K562 (cell line): ENCODE measurements at places on chromosomes 1 and 21. TPM values are rescaled to one million over a fixed set of nuclear protein-coding genes. Genes with fewer than 3 reads are reported as not detected.

GRCh38 chr21:42133131-42133530 is 62.0 kb downstream of the UMODL1 start:
- H3K4me1 ChIP-seq: no peaks in the 10 kb centered on the region
- H3K4me3 ChIP-seq: no peak overlapping the region
- H3K27me3 ChIP-seq: peaks cover 37% of the 10 kb centered on the region
- H3K36me3 ChIP-seq: no peaks in the 10 kb centered on the region
- no peak overlapping the region for H3K27ac ChIP-seq

Gene RNF11
- total RNA-seq: 19.9 and 23.1 TPM in 2 replicates

GRCh38 chr1:53305650-53306049 is 22.2 kb downstream of the LRP8 start:
- no peak overlapping the region for H3K27ac ChIP-seq
- H3K27me3 ChIP-seq: no peaks in the 10 kb centered on the region
- H3K4me3 ChIP-seq: no peak overlapping the region

Gene ARHGEF10L
- total RNA-seq: 0.13 TPM in 2 replicates

DNA sequence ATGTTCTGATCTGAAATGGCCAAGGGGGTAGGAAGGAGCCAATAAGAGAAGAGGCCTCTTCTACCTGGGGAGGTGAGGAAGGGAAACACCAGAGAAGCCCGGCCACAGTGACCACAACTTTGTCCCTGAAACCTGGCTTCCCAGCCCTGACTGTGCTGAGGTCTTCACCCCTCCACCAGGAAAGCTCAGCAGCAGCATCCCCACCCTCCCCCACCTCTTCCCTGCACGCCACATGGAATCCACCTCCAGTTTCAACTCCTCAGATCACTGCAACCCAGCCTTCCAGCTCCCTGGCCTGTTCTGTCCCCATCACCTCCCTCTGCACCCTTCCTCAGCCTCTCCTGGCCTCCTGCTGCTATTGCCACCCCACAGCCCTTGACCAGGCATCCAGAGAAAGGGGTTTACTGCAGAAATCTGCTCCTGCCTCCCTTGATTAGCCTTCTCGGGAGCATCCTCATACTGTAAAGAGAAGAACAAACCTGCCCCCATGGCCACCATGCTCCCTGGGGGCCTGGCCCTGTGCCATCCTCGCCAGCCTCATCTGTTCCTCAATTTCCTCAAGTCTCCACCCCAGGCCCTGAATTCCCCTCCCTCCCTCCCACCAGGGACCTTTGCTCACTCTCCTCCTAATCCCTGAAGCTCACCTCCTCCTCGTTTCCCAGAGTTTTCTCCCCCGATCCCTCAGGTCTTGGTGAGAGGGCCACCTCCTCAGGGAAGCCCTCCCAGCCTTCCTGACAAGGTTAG is 450.9 kb downstream of the MATN1 start:
- H3K27me3 ChIP-seq: peaks cover 10% of the 10 kb centered on the region; the same call in 1 of the 2 replicates
- H3K36me3 ChIP-seq: no peaks in the 10 kb centered on the region
- DNase-seq: no peak
- no peak overlapping the region for H3K27ac ChIP-seq

GRCh38 chr1:147245129-147245528 is 2.6 kb downstream of the CHD1L start:
- H3K27ac ChIP-seq: peak overlapping the region; percentile 86
- H3K36me3 ChIP-seq: peaks cover 14% of the 10 kb centered on the region; the same call in 1 of the 3 replicates
- peak; percentile 50 for DNase-seq
- peak overlapping the region; percentile 87 for H3K4me3 ChIP-seq

GRCh38 chr1:222523852-222524251 is 24.1 kb downstream of the HHIPL2 start:
- no peak for DNase-seq
- H3K27me3 ChIP-seq: peaks cover 21% of the 10 kb centered on the region; the same call in 2 of the 3 replicates

- H3K36me3 ChIP-seq: no peaks in the 10 kb centered on the region
- H3K27me3 ChIP-seq: peaks cover 39% of the 10 kb centered on the region; the same call in 2 of the 3 replicates
- H3K27ac ChIP-seq: no peak overlapping the region
- no peak overlapping the region for H3K4me3 ChIP-seq
Observed at GRCh38 chr21:45894450-45894825, 87.1 kb upstream of the COL6A1 start.

DNA sequence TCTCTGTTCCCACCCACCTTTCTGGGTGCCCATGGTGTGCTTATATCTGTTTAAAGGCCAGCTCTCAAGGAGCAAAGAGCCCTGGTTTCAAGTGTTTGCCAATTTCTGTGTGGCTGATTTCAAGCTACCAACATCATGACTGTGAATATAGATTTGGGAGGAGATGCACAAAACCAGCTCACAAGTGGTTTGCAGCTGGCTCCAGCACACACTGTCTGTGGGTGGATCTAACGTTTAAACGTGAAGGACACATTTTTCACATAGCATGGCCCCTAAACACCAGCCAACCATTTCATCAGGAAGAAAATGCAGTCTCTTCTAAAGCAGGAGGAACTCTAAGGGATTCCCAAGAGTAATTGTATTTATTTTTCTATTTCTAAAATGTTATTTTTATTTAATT is 65.2 kb downstream of the FCRL5 start:
- no peak overlapping the region for H3K4me3 ChIP-seq
- 0 out of 3 replicates have a peak overlapping the region, but pooled peaks have one; percentile 13 for H3K27ac ChIP-seq
- no peaks in the 10 kb centered on the region for H3K27me3 ChIP-seq
- H3K4me1 ChIP-seq: peaks cover 7% of the 10 kb centered on the region; the same call in 2 of the 3 replicates
- no peaks in the 10 kb centered on the region for H3K36me3 ChIP-seq
- no peak for DNase-seq

Gene PRKAA2
- not detected in 2 replicates for total RNA-seq

DNA sequence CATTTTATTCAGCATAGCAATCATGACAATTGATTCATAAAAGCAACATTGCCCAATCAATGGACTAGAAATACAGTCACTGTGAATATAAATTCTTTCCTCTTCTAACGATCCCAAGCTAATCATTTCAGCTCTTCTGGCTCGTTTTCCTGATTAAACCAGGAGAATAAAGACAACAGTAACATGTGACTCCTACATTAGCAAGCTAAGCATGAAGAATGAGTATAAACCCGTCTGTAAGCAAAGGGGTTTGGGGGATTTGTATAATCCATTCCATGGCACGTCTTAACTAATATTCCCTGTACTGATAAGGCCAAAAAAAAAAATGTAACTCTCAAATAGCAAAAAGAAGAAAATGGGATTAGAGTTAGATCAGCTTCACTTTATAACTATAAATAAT is 21.6 kb downstream of the IRF2BP2 start:
- H3K4me3 ChIP-seq: no peak overlapping the region
- no peaks in the 10 kb centered on the region for H3K36me3 ChIP-seq
- peaks cover 17% of the 10 kb centered on the region for H3K4me1 ChIP-seq
- DNase-seq: no peak
- H3K27me3 ChIP-seq: no peaks in the 10 kb centered on the region

Gene CFAP74
- total RNA-seq: not detected in 2 replicates

Gene C1orf167
- 0.82 and 1.2 TPM in 2 replicates for total RNA-seq

- no peaks in the 10 kb centered on the region for H3K36me3 ChIP-seq
- H3K4me3 ChIP-seq: no peak overlapping the region
- DNase-seq: no peak
Observed at GRCh38 chr1:68777851-68778250, 281.0 kb upstream of the DEPDC1 start.

- peaks cover 46% of the 10 kb centered on the region for H3K36me3 ChIP-seq
- no peaks in the 10 kb centered on the region for H3K27me3 ChIP-seq
- no peak overlapping the region for H3K4me3 ChIP-seq
- H3K27ac ChIP-seq: no peak overlapping the region
- DNase-seq: no peak
Observed at GRCh38 chr1:183953031-183953430, 84.5 kb downstream of the COLGALT2 start.

DNA sequence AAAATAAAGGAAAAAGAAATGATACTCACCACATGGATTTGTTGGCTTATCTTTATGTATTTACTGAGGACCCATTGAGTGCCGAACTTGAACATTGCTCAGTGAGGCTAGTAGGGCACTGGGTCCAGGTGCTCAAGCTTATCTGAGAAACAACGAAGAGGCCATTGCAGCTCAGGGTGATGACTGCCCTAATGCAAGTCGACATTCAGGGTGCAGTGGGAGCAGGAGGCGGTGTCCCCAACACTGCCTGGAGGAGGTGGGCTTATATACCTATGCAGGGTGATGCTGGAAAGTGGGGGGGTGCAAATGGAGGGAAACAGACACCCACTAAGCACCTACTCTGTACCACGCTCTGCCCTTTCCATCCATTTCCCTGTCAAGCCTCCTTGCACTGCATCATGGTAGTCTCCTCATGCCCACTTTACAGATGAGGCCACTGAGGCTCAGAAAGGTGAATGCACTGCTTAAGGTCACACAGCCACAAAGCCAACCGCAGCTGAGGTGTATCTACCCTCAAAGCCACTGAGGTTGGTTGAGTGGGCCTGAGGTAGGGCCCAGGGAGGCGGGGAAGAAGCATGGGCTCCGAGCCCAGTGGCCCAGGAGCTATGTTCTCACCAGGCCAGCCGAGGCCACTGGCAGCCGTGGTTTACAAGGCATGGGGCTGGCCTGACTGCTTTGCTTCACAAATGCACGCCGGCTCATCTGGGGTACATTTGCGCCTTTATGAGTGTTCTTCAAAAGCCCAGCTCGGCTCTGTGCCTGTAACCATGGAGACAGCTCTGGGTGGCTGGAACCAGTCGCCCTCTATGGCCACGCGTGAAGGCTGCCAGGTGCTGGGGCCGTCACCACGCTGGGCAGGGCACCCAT is 103.8 kb downstream of the EPHB2 start:
- H3K4me1 ChIP-seq: no peaks in the 10 kb centered on the region
- H3K4me3 ChIP-seq: no peak overlapping the region
- peaks cover 2% of the 10 kb centered on the region; the same call in 2 of the 3 replicates for H3K27me3 ChIP-seq
- no peak for DNase-seq
- no peaks in the 10 kb centered on the region for H3K36me3 ChIP-seq

Gene OR2L3
- total RNA-seq: not detected in 2 replicates

DNA sequence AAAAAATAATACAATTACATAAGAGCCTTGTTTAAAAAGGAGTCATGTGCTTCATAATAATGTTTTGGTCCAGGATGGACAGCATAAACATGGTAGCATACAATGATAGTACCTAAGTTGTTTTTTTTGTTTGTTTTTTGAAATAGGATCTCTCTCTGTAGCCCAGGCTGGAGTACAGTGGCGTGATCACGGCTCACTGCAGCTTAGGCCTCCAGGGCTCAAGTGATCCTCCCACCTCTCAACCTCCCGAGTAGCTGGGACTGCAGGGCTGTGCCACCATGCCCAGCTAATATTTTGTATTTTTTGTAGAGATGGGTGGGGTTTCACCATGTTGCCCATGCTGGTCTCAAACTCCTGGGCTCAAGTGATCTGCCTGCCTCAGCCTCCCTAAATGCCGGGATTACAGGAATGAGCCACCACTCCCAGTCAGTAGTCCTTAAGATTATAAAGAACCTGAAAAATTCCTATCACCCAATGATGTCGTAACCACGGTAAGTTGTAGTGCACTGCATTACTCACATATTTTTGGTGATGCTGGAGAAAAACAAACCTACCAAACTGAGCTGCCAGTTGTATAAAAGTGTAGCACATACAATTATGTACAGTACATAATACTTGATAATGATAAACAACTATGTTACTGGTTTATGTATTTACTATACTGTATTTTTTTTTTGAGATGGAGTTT is 22.4 kb upstream of the RCOR3 start:
- H3K27ac ChIP-seq: no peak overlapping the region
- DNase-seq: no peak
- H3K4me3 ChIP-seq: no peak overlapping the region
- no peaks in the 10 kb centered on the region for H3K27me3 ChIP-seq
- H3K4me1 ChIP-seq: no peaks in the 10 kb centered on the region

Gene UBE2G2
- total RNA-seq: 131 and 140 TPM in 2 replicates

DNA sequence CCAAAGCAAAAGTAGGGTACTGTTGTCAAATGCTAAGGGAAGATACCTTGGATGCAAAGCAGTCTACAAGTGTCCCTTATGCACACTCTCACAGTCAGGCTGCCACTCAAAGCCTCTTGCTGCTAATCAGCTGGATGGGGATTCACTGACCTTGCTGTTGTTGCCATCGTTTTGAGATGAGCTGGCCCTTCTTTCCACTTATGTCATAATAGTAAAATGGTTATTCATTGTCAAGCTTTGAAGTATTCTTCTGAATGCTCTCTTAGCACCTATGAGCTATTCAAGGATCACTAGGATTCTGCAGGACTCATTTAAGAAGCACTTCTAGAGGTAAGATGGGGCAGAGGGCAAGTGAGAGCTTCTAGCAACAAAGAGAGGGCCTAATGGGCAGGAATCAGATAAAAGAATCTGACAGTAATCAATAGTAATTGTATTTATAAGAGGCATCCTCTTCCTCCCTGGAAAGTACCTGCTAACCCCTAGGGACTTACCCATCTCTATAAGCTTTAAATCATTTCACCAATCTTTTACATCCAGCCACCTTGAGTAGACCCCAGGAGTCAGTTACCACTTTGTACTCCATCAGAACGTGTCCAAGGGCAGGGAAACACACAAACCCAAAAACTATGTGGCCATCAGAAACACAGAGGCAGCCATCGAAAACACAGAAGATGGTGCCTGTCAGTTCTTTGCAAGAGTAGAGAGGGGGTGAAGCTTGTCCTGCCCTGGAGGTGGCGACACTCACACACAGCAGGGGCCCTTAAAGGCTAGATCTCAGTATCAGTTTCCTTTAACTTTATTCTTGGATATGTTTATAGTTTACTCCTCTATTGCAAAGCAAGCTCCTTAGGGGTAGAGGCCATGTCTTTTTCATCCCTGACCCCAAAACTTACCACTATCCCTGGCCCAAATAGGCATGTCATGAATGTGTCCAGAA is 103.7 kb upstream of the NFIA start:
- no peak overlapping the region for H3K4me3 ChIP-seq
- no peak overlapping the region for H3K27ac ChIP-seq
- peaks cover 5% of the 10 kb centered on the region; the same call in 1 of the 2 replicates for H3K4me1 ChIP-seq
- no peaks in the 10 kb centered on the region for H3K27me3 ChIP-seq
- no peaks in the 10 kb centered on the region for H3K36me3 ChIP-seq

DNA sequence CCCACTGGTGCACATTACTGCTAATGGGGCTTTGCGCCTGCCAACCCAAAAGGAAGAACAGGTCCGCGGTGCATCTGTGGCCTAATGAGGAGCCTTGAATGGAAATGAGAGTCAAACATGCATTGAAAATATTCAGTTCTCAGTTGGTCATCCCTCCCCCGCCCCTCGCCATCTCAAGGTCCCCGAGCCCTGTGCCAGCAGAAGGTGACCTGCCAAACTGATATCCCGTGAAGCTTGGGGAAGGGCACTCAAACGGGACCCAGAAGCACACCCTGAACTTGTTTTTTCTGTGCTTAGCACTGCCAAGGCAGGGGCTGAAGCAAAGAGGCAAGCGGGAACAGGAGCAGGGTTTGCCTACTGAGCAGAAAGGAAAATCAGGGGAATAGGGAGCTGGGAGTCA is 67.9 kb upstream of the ZNF648 start:
- H3K36me3 ChIP-seq: no peaks in the 10 kb centered on the region
- H3K27ac ChIP-seq: no peak overlapping the region
- no peaks in the 10 kb centered on the region for H3K4me1 ChIP-seq
- no peak for DNase-seq
- H3K27me3 ChIP-seq: peaks cover 26% of the 10 kb centered on the region

- peaks cover 41% of the 10 kb centered on the region for H3K36me3 ChIP-seq
- H3K4me1 ChIP-seq: peaks cover 38% of the 10 kb centered on the region
- H3K27ac ChIP-seq: peak overlapping the region; percentile 11; the same call in 1 of the 3 replicates
- DNase-seq: no peak
- peak overlapping the region; percentile 62 for H3K4me3 ChIP-seq
Observed at GRCh38 chr1:231418101-231418740, 3.9 kb downstream of the EGLN1 start.

GRCh38 chr1:238252033-238252802 is 361.5 kb upstream of the ZP4 start:
- no peaks in the 10 kb centered on the region for H3K27me3 ChIP-seq
- H3K27ac ChIP-seq: no peak overlapping the region
- H3K4me3 ChIP-seq: no peak overlapping the region
- H3K4me1 ChIP-seq: no peaks in the 10 kb centered on the region

Gene KRTAP13-2
- not detected in 2 replicates for total RNA-seq
